ENCODE measurements at places on chromosomes 5 and 9.

- DNase-seq, result no peak
Observed at GRCh38 chr5:38905516-38905915, 59.7 kb downstream of the OSMR start.

DNA sequence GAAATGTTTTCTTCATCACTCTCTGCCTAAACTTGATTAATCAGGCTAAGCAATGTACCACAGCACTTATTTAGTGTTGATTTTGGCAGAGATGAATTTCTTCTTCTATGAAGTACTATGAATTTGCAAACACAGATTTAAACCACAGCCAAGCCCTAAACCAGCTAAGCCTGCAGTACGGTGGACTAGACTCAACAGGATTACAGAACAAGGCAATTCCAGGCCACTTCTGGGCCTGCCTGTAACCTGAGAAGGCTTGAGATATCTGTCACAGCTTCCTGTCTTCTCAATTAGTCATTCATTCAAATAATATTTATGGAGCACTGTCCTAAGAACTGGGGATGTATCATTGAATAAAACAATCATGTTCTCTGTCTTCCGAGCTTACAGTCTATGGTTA, 32.4 kb upstream of the CAST start:
- no peak for DNase-seq

GRCh38 chr5:151285683-151286082, 17.9 kb downstream of the SLC36A3 start:
- DNase-seq, result no peak

GRCh38 chr5:73265641-73266040, 92.6 kb downstream of the TMEM174 start:
- no peak for DNase-seq

- DNase-seq, result no peak
Observed at GRCh38 chr5:58357121-58357520, 102.8 kb downstream of the PLK2 start.

- DNase-seq, result no peak
Observed at GRCh38 chr9:438961-439768, 224.5 kb downstream of the DOCK8 start.

DNA sequence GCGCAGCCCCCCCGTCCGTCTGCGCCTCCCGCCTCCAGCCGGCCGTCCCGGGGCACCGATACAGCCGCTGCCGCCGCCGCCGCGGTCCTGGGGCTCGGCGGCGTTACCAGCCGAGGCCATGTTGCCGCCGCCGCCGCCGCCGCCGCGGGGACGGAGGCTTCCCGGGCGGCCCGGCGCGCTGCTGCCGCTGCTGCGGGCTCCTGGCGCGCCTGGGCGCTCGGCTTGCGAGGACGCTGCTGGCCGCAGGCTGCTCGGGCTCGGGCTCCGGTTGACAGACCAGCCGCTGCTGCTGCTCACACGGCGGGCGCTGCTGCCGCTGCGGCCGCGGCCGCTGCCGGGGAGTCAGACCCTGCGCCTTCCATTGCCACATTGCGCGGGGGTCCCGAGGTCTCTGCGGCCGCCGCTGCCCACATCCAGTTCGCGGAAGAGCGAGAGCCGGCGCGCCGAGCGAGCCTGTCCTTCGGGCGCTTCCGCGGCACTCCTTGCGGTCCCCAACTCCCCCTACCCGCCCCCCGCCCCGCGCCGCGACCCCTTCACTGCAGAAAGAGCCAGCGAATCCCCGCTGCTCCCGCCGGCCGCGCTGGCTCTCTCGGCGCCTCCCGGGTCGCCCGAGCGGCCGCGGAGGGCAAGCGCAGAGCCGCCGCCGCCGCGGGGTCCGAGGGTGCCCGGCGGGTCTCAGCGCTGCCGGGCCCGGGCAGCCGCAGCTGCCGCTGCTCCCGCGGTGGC, 8.4 kb downstream of the PTCH1 start:
- DNase-seq, result no peak

DNA sequence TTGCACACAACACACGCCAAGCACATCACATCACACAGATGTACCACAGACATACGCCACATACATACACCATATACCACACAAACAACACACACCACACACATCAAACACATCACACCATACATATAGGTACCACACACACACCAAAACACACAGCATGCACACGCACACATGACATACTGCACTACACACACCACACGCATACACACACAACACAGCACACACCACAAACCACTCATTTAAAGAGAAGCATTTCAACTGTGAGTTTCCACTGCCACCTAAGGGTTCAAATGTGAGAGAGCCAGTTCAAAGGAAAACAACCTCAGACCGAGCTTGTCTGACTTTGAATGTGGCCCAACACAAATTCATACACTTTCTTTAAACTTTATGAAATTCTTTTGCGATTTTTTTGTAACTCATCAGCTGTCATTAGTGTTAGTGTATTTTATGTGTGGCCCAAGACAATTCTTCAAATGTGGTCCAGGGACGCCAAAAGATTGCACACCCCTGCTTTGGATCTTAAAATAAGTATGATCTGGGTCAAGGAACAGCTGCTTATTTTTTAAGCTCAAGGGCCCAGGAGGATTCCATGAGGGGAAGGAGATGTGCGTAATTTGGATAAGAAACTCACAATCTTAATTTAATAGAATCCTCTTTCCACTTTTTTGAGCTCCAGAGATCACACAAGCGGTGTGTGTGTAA, 494.6 kb downstream of the GADD45G start:
- no peak for DNase-seq

Measured in activated T-cell treated with anti-CD3 and anti-CD28 coated beads for 4 hours (primary cell).